Breast epithelium (tissue), 4 donors: ENCODE measurements at places on chromosomes 3 and 15. TPM values are rescaled to one million over a fixed set of nuclear protein-coding genes. Genes with fewer than 3 reads are reported as not detected.

Gene SH3GL3
- total RNA-seq = not detected

Gene TRH
- total RNA-seq = not detected

Gene GOLGA6B
- total RNA-seq = not detected

Gene USP50
- total RNA-seq = 1.3 TPM

GRCh38 chr3:99625237-99625622 lies 13.2 kb upstream of the COL8A1 start:
- DNase-seq = no peak

GRCh38 chr15:26665957-26666791 lies 106.7 kb downstream of the GABRB3 start:
- no peak for DNase-seq
